ENCODE measurements at places on chromosomes 3 and 15. TPM values are rescaled to one million over a fixed set of nuclear protein-coding genes. Genes with fewer than 3 reads are reported as not detected.
A peak's percentile ranks its signal among the peaks of the same experiment; 100 is the strongest.

DNA sequence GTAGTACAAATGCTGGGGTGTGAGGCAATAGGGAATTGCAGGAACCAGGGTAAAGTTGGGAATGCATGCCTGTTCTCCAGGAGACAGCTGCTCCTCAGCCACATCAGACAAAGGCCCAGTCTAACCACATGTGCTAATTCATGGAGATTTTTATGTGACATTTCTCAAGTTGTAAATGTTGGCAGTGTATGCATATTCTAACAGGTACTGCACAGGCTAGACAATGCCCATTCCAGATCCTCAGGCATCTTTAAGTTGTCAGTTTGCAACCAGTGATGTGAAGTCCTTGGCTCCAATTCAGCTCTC is 84.9 kb downstream of the EEFSEC start:
- no peak for DNase-seq

DNA sequence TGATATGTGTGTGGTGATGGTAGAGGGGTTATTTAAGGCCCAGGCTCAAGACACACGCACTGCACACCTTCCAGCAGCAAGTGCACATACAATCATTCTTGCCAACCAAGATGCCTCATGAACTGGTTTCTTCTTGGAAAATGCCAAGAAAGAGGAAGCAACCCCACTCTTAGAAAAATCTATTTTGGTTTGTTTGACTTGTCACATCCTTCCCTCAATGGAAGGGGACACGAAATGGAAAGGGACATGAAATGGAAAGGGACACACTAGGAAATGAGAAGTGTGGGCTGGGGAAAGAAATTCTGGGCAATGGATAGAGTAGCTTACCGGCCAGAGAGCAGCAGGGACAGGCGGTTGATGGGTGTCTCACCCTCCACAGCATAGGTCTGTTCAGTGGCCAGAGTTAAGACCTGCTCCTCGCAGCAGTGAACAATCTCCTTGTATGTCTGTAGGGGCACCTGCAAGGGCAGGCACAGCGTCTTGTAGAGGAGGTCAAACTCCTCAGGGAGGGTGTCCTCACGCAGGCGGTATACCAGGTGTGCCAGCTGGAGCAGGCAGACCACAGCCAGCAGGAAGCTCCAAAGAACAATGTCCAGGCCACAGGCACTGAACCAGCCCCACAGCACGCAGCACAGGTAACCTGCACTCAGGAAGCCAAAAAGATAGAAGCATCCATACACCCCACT is 640 bp downstream of the POPDC2 start:
- no peak for DNase-seq

GRCh38 chr3:123819949-123820348 is 64.2 kb downstream of the MYLK start:
- DNase-seq = no peak

GRCh38 chr3:134677196-134677986 is 26.6 kb upstream of the KY start:
- DNase-seq = no peak

DNA sequence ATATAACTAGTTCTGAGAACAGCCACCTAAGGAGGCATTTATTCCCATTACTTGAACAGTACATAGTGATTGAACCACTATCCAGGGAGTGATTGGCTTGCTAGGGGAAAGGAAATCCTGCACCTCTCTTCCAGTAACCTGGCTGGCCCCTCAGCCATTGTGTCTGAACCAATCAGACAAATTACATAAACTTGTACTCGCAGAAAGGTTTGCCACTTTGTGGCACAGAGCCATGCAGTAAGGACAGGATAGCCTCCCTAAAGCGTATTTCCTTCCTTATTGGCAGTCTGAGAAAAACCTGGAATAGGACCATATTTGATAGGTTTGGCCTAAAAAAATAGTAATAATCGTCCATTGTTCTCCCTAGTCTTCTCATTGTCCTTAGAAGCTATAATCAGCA is 19.0 kb downstream of the CMSS1 start:
- no peak for DNase-seq

GRCh38 chr3:48952510-48953118 is 34.0 kb downstream of the ARIH2 start:
- no peak for DNase-seq

DNA sequence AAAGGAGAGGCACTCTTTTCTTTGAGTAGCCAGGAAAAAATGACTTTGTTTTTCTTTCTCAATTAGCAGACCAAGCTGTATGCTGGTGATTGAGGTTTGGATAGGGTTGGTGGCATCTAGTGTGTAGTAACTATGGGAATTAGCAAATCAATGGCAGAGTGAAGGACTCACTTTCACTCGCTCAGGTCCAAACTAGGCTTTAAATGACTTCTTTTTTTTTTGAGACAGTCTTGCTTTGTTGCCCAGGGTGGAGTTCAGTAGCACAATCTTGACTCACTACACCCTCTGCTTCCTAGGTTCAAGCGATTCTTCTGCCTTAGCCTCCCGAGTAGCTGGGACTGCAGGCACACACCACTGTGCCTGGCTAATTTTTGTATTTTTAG is 35.9 kb downstream of the PRKCI start:
- no peak for DNase-seq

DNA sequence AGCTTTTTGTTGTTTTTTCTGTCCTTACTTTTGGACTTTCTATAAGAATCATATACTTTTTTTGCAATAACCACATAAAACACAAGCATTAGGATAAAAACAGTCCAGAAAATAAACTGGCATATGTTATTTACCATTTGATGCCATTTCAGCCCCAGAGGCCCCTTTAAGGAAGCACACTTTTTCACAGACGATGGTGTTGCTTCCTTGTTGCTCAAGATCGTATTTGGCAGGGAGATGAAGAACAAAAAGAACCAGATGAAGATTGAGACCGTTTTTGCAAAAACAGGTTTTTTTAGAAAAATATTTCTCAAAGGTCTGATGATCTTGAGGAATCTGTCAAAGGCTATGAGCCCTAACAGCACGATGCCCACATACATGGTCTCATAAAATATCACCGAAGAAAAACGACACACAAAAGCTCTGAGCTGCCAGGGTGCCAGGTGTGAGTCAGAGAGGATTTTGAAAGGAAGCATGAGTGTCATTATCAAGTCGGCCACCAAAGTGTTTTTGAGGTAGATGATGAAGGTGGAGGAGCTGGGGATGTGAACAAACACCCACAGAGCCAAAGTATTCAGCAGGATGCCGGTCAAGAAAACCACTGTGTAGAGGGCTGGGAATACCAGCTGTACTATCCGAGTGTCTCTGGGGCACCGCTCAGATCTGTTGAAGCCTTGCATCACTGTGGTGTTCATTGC is 902 bp downstream of the P2RY13 start:
- DNase-seq = no peak

GRCh38 chr3:176490357-176490756 is 706.9 kb downstream of the TBL1XR1 start:
- no peak for DNase-seq

DNA sequence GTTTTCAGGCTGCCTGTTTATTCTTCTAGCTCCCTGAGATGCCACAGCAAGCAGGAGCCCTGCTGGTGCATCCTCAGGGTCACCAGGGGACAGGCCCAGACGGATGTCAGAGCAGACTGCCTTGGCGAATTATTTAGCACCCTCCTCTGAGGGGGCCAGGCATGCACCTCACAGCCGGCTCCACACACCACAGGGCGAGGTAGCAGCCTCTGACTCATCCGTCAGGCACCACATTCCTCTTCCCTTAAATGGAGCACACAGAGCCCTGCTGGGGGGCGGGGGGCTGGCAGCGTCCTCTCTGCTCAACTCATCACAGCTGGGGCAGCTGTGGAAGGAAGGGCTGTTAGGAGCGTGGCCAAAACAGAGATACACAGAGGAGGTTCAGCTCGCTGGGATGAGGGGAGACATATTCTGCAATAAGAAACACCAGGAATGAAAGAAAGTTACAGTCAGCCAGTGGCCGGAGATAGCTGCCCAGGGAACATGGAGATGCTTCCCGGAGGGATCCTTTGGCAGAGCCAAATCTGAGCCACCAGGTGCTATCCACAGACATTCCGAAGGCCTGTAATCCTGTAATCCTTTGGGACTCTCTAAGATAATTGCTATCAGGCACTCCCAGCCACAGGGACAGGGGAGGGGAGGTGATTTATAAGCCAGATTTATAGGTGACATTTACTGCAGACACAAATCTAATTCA is 13.9 kb upstream of the PRICKLE2 start:
- peak; percentile 26 for DNase-seq

DNA sequence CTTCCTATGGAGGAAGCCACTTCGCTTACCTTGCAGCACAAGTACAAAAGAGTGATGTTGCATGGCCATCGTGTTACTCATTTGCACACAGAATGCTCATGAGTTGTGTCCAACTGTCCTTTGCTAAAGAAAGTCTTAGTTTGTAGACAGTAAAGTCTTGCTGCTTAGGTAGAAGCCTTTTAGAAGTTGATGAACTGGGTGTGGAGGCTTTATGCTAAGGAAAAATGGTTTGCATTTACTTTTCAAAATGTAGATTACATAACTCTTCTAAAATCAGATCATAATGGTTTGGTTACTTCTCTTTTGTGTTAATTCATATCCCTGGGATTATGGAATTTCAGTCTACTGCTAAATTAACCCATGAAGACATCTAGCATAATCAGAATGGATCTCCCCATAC is 84.5 kb upstream of the FLNB start:
- no peak for DNase-seq

GRCh38 chr3:151743855-151744254 is 10.1 kb downstream of the AADACL2 start:
- DNase-seq = no peak

- DNase-seq = no peak
Measured at GRCh38 chr3:135503065-135503759, 462.3 kb upstream of the PPP2R3A start.

DNA sequence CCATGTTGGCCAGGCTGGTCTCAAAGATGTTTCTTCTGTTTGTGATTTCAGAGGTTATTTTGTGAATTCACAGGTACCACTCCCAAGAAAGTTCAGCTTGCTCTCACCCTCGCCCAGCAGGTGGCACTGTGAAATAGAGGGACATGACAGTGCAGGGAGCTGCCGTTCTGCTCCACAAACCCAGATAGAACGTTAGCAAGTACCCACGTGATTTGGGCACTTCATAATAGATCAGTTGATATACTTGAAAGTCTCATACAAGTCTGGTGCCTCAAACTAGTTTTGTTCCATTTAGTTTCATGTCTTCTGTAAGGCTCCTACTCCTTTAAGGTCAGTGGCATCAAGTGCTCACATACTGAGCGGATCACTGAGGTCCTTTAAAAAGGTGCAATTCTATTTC is 45.5 kb downstream of the FILIP1L start:
- DNase-seq = peak; percentile 75

DNA sequence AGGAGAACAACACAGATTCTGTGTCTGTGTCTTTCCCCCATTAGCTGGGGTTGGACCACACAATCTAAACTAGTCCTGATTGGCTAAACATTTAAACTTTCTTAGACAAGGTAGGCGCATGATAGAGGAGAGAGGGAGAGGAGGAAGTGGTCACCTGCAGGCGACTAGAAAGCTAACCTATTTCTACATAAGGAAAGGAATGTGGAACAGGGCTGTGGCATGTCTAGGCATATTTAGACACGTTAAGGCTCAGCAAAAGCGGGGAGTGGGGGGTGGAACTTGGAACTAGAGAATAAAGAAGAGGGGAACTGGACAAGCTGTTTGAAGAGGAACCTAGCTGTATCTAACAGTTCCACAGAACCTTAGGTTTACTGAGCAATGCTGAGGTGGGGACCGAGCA is 12.8 kb downstream of the LRRC28 start:
- DNase-seq = no peak

DNA sequence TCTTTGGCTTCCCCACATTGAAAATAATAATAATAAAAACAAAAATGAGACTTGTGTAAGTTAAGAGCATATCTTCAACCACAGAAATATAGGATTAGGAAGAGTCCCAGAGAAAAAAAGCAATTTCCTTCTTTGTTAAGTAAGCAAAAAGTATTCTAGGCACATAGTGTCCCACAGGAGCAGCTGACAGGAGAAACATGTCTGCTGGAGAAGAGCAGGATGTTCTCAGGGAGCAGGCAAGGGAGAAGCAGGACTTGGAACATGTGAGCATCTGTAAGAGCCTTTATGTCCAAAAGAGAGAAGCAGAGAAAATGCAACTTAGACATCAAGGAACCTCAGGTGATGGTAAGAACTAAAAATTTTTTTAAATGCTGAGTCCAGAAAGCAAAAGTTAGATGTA is 39.0 kb downstream of the TTC23 start:
- no peak for DNase-seq

- DNase-seq = no peak
Measured at GRCh38 chr15:79932447-79932846, 35.6 kb upstream of the MTHFS start.

DNA sequence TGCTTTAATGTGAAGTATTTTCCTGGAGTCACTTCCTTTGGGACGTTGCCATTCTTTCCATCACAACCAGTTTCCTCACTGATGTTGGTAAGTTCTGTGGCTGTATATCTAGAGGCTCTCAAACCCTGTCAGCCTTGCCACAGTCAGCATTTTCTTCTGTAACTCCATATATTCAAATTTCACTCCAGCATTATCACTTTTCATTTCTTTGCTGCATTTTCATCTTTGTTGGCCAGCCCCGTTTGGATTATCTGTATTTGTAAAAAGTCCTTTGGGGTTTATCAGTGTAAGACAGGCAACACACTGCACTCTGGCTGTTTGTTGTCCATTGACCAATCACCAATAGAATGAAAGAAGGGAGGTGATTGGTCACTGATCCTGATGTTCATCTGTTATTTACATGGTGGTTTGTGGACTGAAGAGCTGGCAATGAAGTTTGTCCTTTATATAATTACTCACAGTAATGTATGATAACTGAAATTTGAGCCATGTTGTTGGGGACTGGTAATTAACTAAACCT is 20.3 kb downstream of the GMPS start:
- DNase-seq = no peak

- no peak for DNase-seq
Measured at GRCh38 chr3:31048143-31048542, 153.7 kb upstream of the GADL1 start.

DNA sequence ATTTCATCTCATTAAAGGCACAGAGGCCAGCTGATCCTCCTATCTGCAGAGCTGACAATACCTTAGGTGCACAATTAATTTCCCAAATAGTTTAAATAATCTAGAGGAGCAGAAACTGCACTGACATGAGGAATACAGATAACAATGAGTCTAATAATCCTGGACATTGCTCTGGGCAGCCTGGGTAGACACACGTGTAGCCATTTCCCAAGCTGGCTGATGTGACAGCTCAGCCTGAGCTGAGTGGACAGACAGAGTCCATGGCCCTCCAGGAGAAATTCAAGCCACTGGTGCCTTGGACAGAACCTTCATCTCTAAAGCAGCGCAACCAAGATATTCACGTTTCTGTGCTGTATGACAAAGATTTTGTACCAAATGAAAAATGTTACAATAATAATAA is 222.6 kb downstream of the MECOM start:
- DNase-seq = no peak

The TTLL13 gene
- total RNA-seq = not detected

The SLC28A2 gene
- total RNA-seq = not detected

The CD96 gene
- 13.7 TPM for total RNA-seq

The TMOD2 gene
- total RNA-seq = 13.1 TPM

The CHRNA3 gene
- not detected for total RNA-seq

The TRIM42 gene
- total RNA-seq = not detected

The CDHR4 gene
- 0.68 TPM for total RNA-seq

The GLDN gene
- 20.7 TPM for total RNA-seq

The SCAPER gene
- 65.0 TPM for total RNA-seq

The TNFAIP8L3 gene
- total RNA-seq = 42.0 TPM
